RPMI7951 (cell line): ENCODE measurements at places on chromosomes 12 and 14.

DNA sequence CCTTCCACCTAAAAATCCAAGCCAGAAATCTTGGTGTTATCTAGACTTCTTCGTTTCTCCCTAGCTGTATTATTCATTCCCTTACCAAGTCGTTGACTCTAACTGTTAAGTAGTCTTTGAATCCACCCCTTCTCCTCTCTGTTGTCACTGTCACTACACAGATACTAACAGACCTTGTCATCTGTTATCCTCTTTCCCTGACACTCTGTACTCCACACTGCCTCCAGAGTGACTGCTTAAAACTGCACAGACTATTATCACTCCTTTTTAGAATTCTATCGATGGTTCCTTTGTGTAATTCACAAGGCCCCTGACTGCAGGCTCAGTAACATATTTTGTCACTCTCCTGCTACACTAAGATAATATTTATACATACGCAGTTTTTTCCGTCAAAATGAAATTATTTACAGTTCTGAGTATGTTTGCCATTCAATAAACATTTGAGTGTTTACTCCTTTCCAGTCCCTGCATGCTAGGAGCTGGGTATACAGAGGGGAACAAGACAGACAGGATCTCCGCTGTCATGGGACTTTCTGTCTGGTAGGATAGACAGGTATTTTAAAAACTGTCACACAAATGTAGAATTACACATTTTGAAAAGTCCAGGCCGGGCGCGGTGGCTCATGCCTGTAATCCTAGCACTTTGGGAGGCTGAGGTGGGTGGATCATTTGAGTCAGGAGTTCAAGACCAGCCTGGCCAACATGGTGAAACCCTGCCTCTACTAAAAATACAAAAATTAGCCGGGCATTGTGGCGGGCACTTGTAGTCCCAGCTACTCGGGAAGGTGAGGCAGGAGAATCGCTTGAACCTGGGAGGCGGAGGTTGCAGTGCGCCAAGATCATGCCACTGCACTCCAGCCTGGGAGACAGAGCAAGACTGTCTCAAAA is 3.8 kb downstream of the MARS1 start:
- DNase-seq = no peak

DNA sequence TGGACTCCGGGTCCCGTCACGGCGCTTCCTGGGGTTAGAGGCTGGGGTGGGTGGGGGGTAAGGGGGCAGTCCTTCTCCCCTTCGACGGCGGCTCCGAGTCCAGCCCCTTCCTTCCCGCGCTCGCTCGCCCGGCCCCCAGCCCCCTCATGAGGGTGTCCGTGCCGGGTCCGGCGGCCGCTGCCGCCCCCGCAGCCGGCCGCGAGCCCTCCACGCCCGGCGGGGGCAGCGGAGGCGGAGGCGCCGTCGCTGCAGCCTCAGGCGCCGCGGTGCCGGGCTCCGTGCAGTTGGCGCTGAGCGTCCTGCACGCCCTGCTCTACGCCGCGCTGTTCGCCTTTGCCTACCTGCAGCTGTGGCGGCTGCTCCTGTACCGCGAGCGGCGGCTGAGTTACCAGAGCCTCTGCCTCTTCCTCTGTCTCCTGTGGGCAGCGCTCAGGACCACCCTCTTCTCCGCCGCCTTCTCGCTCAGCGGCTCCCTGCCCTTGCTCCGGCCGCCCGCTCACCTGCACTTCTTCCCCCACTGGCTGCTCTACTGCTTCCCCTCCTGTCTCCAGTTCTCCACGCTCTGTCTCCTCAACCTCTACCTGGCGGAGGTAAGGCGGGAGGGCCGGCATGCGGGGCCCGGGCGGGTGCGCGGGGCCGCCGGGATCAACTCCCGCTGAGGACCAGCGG is 500 bp downstream of the GPR137C start:
- peak; percentile 16 for DNase-seq

DNA sequence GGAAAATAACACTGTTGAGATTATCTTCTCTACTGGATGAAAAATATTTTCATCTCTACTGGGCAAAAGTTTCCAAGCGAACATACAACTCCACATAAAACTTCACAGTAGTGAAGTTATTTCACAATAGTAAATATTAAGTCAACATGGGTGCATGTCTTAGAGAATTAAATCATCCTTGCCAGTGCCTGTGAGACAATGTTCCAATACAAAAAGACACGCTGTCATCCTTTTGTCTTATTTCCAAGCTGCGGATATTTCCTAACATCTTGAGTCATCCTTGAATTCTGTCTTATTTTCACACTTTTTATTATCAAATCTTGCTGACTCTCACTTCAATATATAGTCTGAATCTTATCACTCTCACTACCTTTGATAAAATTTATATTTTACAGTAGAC is 142.9 kb upstream of the KITLG start:
- no peak for DNase-seq

DNA sequence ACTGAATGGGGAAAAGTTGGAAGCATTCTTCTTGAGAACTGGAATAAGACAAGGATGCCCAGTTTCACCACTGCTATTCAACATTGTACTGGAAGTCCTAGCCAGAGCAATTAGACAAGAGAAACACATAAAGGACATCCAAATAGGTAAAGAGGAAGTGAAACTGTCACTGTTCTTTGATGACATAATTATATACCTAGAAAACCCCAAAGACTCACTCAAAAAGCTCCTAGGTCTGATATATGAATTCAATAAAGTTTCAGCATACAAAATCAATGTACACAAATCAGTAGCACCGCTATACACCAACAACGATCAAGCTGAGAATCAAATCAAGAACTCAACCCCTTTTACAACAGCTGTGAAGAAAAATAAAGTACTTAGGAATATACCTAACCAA is 157.3 kb upstream of the DDHD1 start:
- DNase-seq = no peak

- DNase-seq = no peak
Measured at GRCh38 chr14:92651106-92651757, 97.2 kb downstream of the LGMN start.

- no peak for DNase-seq
Measured at GRCh38 chr12:30939234-30939633, 12.7 kb downstream of the TSPAN11 start.

- DNase-seq = peak; percentile 62
Measured at GRCh38 chr12:116390401-116391335, 113.2 kb upstream of the MED13L start.

- no peak for DNase-seq
Measured at GRCh38 chr12:123071099-123071800, 79.6 kb downstream of the PITPNM2 start.
